ENCODE measurements at places on chromosomes 7 and 10.

GRCh38 chr7:120055300-120055699, 217.7 kb upstream of the KCND2 start:
- DNase-seq: no peak

- DNase-seq: no peak
Measured at GRCh38 chr7:17369691-17370426, 71.4 kb downstream of the AHR start.

DNA sequence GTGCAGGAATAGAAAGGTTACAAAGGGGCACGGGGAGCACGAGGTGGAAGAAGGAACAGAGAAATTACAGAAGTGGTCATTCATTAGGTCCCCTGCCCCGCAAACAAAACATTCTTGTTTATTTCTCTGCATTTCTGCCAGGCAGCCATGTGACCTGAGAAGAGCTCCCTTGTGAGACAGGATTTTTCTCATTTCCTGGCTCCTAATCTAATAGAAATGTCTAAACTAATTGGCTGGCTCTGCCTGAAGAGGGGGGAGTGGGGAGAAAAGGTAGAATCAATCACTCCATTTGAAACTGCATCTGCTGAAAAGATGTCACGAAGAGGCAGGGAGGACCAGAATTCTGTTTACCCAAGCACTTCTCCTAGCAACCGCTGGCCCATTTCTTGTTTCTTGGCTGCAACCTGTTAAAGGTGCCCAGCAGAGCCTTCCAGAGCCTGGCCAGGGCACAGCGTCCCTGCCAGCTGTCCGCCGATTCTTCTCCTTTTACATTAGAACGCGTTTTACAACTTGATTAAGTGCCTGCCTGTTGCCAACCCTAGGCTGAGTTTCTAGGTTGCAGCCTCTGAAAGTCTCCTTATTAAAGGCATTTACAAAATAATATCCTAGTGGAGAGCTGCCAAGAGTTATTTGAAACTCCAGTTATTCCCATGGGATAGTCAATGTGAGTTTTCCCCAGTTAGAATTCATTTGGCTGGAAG, 1227.6 kb downstream of the TYW1 start:
- DNase-seq: no peak

DNA sequence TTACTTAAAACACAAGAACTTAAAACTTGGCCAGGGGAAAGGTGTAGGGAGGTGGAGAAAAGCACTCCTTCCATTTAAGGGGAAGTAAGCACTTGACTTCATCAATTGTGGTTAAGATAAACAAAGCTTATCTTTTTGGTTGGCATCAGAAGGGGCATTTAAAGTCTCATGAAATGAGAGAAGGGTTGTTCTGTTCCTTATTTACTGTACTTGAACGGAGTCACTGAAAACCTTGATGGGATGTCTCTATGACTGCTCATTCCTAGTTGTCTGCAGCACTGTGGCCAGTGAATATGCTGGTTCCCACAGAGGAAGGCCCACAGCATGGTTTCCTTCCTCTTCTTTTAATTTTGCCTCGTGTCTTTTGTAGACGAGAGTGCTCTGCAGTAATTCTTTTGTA, 229.3 kb downstream of the AUTS2 start:
- DNase-seq: no peak

GRCh38 chr10:114821915-114822443, 399 bp downstream of the FHIP2A start:
- DNase-seq: no peak

- no peak for DNase-seq
Measured at GRCh38 chr10:86269332-86269731, 97.3 kb downstream of the GRID1 start.

GRCh38 chr7:130513447-130513846, 21.6 kb downstream of the MEST start:
- DNase-seq: no peak

DNA sequence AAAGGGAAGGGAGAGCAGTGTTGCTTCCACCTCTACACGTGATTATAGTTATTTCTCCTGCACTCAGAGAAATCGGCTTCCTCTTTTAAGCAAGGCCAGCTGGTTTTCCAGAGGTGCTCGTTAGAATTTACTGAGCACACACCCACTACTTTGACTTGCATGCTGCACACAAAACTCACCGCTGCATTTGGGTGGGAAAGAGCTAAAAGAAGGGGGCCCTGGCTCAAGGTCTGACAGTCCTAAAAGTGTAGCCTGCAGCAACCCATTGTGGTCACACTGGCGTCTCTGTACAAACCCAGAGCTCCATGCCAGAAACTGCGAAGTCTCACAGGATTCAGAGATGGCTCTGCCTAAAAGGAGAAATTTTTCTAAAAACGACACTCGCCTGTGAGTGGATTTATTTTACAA, 133.7 kb downstream of the SLC25A13 start:
- DNase-seq: no peak

DNA sequence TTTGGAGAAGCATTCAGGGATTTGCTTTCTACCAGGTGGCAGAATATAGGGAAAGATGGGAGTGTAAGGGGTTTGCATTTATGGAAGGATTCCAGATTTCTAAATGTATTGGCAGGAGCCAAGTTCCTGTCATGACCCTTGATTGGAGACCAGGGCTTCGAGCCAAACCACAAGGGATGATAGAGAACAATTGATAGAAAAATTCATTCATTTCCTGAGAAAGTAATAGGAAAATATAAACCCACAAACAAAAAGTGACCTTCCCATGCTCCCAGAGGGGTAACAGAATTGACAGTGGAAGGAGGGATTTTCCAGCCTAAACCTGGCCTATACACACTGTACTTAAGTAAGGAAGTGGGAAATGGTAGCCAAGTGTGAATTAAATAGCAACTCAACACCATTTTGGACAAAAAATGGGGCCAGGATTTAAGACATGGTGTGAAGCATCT, 22.4 kb upstream of the IFIT2 start:
- no peak for DNase-seq

- no peak for DNase-seq
Measured at GRCh38 chr7:43650457-43651052, 67.6 kb downstream of the STK17A start.

GRCh38 chr7:84188786-84189405, 5.7 kb downstream of the SEMA3A start:
- DNase-seq: no peak

- no peak for DNase-seq
Measured at GRCh38 chr7:143369678-143370651, 7.5 kb upstream of the FAM131B start.

GRCh38 chr7:2517026-2517425, 2.5 kb upstream of the LFNG start:
- DNase-seq: no peak

DNA sequence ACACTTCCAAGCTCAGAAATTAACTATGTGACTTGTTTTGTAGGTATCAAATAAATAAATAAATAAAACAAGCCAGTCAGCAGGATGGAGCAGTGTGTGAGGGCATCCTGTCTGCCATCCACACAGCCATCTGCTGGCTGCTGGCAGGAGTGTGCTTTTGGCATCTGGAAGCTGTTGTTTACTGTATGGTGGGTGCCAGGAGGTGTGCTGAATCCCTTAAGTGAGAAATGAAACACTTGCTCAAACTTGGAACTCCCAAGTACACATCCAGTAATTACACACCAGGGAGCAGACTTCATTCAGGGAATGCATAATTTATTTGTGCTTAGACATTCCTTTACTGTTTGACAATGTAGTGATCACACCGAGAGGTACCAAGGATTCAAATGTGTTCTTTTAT, 16.9 kb upstream of the TAX1BP1 start:
- DNase-seq: no peak

- DNase-seq: no peak
Measured at GRCh38 chr10:111890046-111890445, 293.5 kb downstream of the GPAM start.

DNA sequence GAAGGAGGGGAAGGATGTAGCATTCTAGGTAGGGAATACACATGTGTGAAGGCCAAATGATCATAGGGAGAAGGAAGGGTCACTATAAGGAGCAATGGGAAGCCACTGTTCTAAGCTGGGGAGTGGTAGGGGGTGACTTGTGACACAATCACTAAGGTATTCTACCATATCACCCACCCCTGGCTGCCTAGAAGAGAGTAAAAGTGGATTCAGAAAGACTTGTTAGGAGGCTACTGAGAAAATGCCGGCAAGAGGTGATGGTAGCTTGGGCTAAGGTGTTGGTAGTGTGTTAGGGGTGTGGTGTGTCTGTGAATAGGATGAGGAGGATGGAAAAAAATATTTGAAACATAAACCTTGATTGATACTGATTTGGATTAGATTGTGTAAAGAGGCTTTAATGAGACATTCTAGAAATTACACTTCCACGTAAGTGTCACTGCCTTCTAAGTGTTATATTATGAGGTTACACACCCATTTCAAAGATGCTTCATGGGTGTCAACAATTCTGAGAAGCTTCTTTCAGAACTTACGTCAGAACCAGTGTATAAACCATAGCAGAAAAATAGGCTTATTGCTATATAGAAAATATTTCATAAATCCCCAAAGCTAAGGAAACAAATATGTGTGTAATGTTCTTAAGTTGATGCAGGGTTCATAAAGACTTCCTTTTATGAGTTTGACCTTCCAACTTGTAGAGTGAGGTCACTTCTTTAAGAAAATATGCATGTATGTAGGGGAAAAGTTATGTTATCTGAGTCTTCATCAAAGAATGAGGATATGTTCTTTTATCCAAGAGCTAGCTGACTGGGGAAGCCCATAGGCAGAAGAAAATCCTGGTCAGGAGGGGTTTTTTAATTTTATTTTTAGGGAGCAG, 5.6 kb upstream of the BPGM start:
- DNase-seq: no peak

- DNase-seq: no peak
Measured at GRCh38 chr10:26311383-26311940, 94.9 kb downstream of the GAD2 start.

GRCh38 chr7:64951250-64951848, 39.5 kb downstream of the ZNF117 start:
- DNase-seq: no peak

DNA sequence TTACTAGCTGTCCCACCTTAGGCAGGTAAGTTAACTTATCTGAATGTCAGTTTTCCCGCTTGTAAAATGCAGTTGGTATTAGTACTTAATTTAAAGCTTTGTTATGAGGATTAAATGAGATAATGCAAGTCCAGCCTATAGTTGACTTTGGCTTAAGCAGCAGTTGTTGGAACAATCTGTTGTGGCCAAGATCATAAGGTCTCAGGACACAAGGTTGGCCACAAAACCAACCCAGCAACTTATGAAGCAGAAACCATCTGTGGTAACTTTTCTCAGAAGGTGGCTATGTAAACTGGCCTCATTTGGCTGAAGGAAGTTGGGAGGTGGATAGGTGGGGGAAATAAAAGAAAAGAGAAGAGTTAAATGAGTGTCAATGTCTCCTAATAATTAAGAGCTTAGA, 29.4 kb downstream of the ENTPD1 start:
- no peak for DNase-seq

Measured in stimulated activated CD4-positive, alpha-beta T cell treated with anti-CD3 and anti-CD28 coated beads, Interleukin-4, amount 100 ng/mL, for 4 hours (primary cell).